ENCODE measurements at places on chromosomes 7 and 10. TPM values are rescaled to one million over a fixed set of nuclear protein-coding genes. Genes with fewer than 3 reads are reported as not detected.

DNA sequence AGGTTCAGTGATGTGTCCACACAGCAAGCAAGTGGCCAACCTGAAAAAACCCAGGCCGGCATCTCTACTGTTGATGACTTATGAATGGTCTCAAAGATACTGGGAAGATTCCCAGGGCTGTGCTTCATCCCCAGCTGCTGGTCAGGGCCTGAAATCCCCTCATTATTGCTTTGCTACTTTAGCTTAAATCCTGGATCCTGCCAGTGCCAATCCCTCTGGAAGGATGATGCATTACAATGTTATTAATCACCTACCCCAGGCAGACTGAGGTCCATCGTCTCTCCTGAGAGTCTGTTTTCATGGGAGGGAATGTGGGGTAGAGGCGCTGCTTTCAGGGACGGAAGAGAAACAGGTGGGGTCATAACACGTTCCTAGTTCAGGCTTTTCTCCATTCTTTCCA is 371.6 kb downstream of the RPS24 start:
- no peaks in the 10 kb centered on the region for H3K27me3 ChIP-seq
- H3K4me3 ChIP-seq: no peak overlapping the region
- no peaks in the 10 kb centered on the region for H3K36me3 ChIP-seq
- DNase-seq: no peak
- no peaks in the 10 kb centered on the region for H3K4me1 ChIP-seq

GRCh38 chr10:128073890-128074289 is 52.3 kb downstream of the MKI67 start:
- H3K27me3 ChIP-seq: no peaks in the 10 kb centered on the region
- H3K27ac ChIP-seq: no peak overlapping the region
- DNase-seq: no peak
- no peaks in the 10 kb centered on the region for H3K36me3 ChIP-seq
- no peak overlapping the region for H3K4me3 ChIP-seq

- H3K36me3 ChIP-seq: no peaks in the 10 kb centered on the region
- peaks cover 16% of the 10 kb centered on the region for H3K4me1 ChIP-seq
- no peak overlapping the region for H3K27ac ChIP-seq
- no peak for DNase-seq
Observed at GRCh38 chr7:100968650-100969049, 715 bp upstream of the MUC12 start.

DNA sequence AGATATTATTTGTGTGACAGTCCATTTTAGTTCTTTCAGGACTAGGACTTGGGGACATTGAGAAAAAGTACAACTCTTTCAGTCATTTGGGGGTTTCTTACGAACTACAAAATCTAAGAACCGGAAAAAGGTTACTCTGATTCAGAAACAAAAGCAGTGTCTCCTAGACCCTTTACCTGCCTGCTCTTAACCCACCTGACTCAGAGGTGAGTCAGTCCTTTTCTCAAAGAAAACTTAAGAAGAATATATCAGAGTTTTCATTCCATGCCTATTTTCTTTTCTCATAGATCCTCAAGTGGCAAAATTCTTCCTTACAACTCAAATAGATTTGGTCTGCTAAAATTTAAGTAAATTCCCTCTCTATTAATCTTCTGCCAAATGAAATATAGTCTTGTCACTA is 114.9 kb upstream of the PTN start:
- no peaks in the 10 kb centered on the region for H3K27me3 ChIP-seq
- no peaks in the 10 kb centered on the region for H3K4me1 ChIP-seq
- H3K27ac ChIP-seq: no peak overlapping the region
- no peaks in the 10 kb centered on the region for H3K36me3 ChIP-seq
- no peak overlapping the region for H3K4me3 ChIP-seq

DNA sequence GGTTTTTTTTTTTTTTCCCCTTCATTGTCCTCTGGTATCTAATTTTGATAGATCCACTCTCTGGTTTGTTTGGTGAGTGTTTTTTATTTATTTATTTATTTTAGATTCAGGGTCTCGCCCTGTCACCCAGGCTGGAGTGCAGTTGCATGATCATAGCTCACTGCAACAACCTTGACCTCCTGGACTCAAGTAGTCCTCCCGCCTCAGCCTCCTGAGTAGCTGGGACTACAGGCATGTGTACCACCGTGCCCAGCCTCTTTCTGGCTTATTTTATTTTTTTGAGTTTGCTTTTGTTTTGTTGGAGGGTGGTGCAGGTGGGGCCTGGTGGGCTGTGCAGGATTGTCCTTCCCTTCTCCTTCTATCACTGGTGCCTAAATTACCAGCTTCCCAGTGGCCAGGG is 187.2 kb upstream of the SH2B2 start:
- no peaks in the 10 kb centered on the region for H3K27me3 ChIP-seq
- peak overlapping the region; percentile 99 for H3K27ac ChIP-seq
- peaks cover 2% of the 10 kb centered on the region for H3K36me3 ChIP-seq
- no peak overlapping the region for H3K4me3 ChIP-seq

- no peak overlapping the region for H3K4me3 ChIP-seq
- peaks cover 71% of the 10 kb centered on the region for H3K4me1 ChIP-seq
- no peaks in the 10 kb centered on the region for H3K36me3 ChIP-seq
- DNase-seq: no peak
Observed at GRCh38 chr7:96304573-96304972, 17.3 kb downstream of the SLC25A13 start.

DNA sequence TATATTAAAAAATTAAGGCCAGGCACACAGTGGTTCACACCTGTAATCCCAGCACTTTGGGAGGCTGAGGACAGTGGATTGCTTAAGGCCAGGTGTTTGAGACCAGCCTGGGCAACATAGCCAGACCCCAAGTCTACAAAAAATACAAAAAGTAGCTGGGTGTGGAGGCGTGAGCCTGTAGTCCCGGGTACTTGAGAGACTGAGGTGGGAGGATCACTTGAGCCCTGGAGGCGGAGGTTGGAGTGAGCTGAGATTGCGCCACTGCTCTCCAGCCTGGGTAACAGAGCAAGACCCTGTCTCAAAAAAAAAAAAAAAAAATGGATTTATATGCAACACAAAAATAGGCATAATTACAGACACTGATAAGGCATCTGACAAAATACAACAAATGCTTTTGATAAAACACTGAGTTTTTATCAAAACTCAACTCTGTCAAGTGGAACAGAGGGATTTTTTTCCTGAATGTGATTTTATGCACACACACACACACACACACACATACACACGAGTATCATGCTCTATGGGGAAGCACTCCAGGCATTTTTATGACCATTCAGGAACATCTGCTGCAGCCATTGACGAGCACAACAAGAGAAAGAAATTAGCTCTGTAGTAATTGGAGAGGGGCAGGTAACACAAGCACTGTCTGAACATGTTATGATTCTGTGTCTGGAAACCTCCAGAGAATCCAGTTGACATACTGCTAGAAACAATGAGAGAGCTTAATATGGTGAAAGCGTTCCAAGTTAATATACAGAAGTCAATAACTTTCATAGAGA is 193.1 kb downstream of the WDR37 start:
- no peak for DNase-seq
- H3K4me3 ChIP-seq: no peak overlapping the region
- no peaks in the 10 kb centered on the region for H3K4me1 ChIP-seq
- H3K36me3 ChIP-seq: no peaks in the 10 kb centered on the region

DNA sequence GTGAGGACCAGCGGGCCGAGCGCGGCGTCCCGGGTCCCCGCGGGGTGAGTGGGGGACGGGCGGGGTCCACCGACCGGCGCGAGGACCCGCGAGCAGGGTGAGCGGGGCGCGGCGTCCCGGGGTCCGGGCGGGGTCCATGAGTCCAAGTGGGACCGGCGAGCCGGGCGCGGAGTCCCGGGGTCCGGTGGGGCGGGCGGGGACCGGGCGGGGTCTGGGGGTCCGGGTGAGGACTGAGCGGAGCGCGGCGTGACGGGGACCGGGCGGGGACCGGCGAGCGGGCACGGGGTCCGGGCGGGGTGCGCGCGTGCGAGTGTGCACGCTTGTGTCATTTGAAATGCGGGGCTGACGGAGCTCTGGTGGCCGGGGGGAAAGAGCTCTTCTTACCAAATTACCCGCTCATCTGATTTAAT is 765 bp downstream of the CELF2 start:
- no peaks in the 10 kb centered on the region for H3K4me1 ChIP-seq
- DNase-seq: no peak
- H3K36me3 ChIP-seq: no peaks in the 10 kb centered on the region
- H3K4me3 ChIP-seq: peak overlapping the region; percentile 49
- peaks cover 8% of the 10 kb centered on the region for H3K27me3 ChIP-seq

DNA sequence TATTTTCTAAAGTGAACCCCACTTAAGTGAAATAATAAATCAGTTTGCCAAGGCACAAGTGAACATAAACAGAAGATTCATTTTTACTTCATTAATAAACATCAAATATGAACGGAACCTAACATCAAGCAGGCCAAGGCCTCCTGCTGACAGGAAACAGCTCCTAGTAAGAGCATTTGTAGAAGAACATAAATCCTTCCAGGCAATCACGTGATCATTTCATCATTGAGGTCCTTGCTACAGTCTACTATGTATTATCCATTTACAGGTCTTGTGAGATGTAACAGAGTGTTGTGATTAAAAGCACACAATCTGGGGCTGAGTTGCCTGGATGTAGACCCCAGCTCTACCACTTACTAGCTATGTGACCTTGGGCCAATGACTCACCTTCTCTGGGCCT is 70.6 kb downstream of the CALD1 start:
- peaks cover 6% of the 10 kb centered on the region for H3K4me1 ChIP-seq
- DNase-seq: no peak
- H3K27ac ChIP-seq: no peak overlapping the region
- H3K36me3 ChIP-seq: 0 out of 2 replicates have a peak, but pooled peaks cover 1% of the 10 kb centered on the region
- H3K27me3 ChIP-seq: no peaks in the 10 kb centered on the region
- no peak overlapping the region for H3K4me3 ChIP-seq

- no peaks in the 10 kb centered on the region for H3K27me3 ChIP-seq
- H3K36me3 ChIP-seq: no peaks in the 10 kb centered on the region
- DNase-seq: no peak
- no peaks in the 10 kb centered on the region for H3K4me1 ChIP-seq
Observed at GRCh38 chr10:73786512-73786885, 1.1 kb downstream of the ZSWIM8 start.

- DNase-seq: no peak
- H3K36me3 ChIP-seq: no peaks in the 10 kb centered on the region
- no peak overlapping the region for H3K27ac ChIP-seq
- no peaks in the 10 kb centered on the region for H3K27me3 ChIP-seq
Observed at GRCh38 chr7:80060218-80060806, 74.3 kb upstream of the GNAI1 start.

GRCh38 chr7:129144095-129144833 is at the start of gene TSPAN33:
TSPAN33 (plus strand) TSS chr7:129144707; CDS start chr7:129144981, 274 bp downstream.
- H3K27me3 ChIP-seq: no peaks in the 10 kb centered on the region
- peak; percentile 89 for DNase-seq
- no peak within 1 kb of the TSS for H3K27ac ChIP-seq
- H3K4me3 ChIP-seq: peak within 1 kb of the TSS; percentile 51
- H3K36me3 ChIP-seq: no peaks in the 10 kb centered on the region

GRCh38 chr10:78541481-78542140 is 507.9 kb downstream of the RPS24 start:
- no peak overlapping the region for H3K4me3 ChIP-seq
- H3K4me1 ChIP-seq: peaks cover 20% of the 10 kb centered on the region
- no peaks in the 10 kb centered on the region for H3K36me3 ChIP-seq
- no peak for DNase-seq
- H3K27ac ChIP-seq: peak overlapping the region; percentile 71

GRCh38 chr10:71530781-71531180 is 134.1 kb downstream of the CDH23 start:
- no peak overlapping the region for H3K27ac ChIP-seq
- no peak overlapping the region for H3K4me3 ChIP-seq
- H3K27me3 ChIP-seq: no peaks in the 10 kb centered on the region
- H3K36me3 ChIP-seq: no peaks in the 10 kb centered on the region
- peaks cover 1% of the 10 kb centered on the region for H3K4me1 ChIP-seq

GRCh38 chr7:69693042-69693441 is 94.8 kb downstream of the AUTS2 start:
- no peak overlapping the region for H3K4me3 ChIP-seq
- no peak overlapping the region for H3K27ac ChIP-seq
- H3K4me1 ChIP-seq: no peaks in the 10 kb centered on the region
- H3K36me3 ChIP-seq: no peaks in the 10 kb centered on the region
- no peak for DNase-seq
- no peaks in the 10 kb centered on the region for H3K27me3 ChIP-seq

DNA sequence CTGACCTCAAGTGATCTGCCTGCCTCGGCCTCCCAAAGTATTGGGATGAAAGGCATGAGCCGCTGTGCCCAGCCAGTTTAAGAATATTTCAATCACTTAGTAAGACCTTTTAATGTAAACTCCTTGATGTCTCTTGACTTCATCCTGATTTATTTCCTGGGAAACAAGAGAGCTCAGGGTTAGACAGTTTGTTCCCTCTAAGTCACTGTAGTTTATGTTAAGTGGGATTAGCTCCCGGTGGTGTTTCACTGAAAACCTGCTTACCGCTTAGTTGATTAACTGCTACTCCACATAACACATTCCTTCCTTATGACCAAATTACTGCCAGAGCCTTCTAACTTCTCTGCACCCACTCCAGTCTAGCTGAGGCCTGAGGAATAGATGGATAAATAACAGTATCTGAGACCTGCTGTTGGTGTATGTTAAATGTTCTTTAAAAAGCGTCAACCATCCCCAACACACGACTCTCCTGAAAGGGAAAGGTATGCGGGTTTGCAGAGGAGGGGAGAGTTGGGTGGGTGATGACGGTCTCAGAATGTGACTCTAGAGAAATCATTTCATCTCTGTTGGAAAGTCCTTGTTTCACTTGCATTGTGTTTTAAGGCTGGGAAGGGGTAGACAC is 48.7 kb downstream of the CREB3L2 start:
- DNase-seq: no peak
- H3K27ac ChIP-seq: peak overlapping the region; percentile 85
- H3K36me3 ChIP-seq: 0 out of 2 replicates have a peak, but pooled peaks cover 1% of the 10 kb centered on the region
- peaks cover 97% of the 10 kb centered on the region for H3K4me1 ChIP-seq

GRCh38 chr10:132909491-132910071 is 32.8 kb downstream of the CFAP46 start:
- DNase-seq: peak; percentile 20
- H3K4me3 ChIP-seq: no peak overlapping the region
- no peaks in the 10 kb centered on the region for H3K27me3 ChIP-seq
- H3K36me3 ChIP-seq: no peaks in the 10 kb centered on the region
- peaks cover 10% of the 10 kb centered on the region for H3K4me1 ChIP-seq
- no peak overlapping the region for H3K27ac ChIP-seq

GRCh38 chr7:56115852-56116538 is at the start of gene NUPR2:
NUPR2 (minus strand) TSS chr7:56116417; CDS start chr7:56116314, 103 bp downstream.
- DNase-seq: no peak
- H3K27ac ChIP-seq: no peak within 1 kb of the TSS
- peaks cover 18% of the 10 kb centered on the region for H3K4me1 ChIP-seq
- H3K36me3 ChIP-seq: no peaks in the 10 kb centered on the region
- H3K27me3 ChIP-seq: no peaks in the 10 kb centered on the region
- H3K4me3 ChIP-seq: no peak within 1 kb of the TSS

DNA sequence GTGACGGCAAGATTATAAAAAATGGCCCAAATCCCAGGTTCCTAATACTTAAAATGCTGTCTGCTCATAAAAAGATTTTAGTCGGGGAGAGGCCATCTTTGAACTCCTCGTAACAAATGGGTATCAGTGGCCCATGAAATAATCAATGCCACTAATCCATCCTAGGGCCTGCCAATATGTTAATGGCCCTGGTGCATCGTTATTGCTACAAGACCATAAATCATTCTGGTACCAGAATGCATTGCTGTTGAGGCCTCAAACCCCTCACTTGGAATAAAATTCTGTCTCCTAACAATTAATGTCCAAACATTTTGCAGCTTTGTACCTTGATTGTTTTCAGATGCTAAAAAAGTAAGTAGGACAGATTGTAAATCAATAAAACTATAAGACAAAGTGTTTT is 290.6 kb downstream of the LRMDA start:
- H3K4me3 ChIP-seq: no peak overlapping the region
- no peaks in the 10 kb centered on the region for H3K27me3 ChIP-seq
- no peak for DNase-seq
- H3K27ac ChIP-seq: no peak overlapping the region

ABHD11 gene
- 38.9 TPM for total RNA-seq

LIPM gene
- not detected for total RNA-seq

CPN1 gene
- total RNA-seq: 24.9 TPM

SLC26A5 gene
- total RNA-seq: 1.5 TPM

DMTF1 gene
- total RNA-seq: 60.9 TPM

FAM25A gene
- total RNA-seq: not detected

Measured in Caco-2 (cell line).